ENCODE measurements at places on chromosomes 16 and 17.

GRCh38 chr17:3919123-3919624 lies 2.9 kb upstream of the P2RX1 start:
- no peaks in the 10 kb centered on the region for H3K27me3 ChIP-seq
- no peak for DNase-seq
- H3K4me3 ChIP-seq, result no peak overlapping the region
- no peaks in the 10 kb centered on the region for H3K36me3 ChIP-seq
- H3K27ac ChIP-seq, result no peak overlapping the region

DNA sequence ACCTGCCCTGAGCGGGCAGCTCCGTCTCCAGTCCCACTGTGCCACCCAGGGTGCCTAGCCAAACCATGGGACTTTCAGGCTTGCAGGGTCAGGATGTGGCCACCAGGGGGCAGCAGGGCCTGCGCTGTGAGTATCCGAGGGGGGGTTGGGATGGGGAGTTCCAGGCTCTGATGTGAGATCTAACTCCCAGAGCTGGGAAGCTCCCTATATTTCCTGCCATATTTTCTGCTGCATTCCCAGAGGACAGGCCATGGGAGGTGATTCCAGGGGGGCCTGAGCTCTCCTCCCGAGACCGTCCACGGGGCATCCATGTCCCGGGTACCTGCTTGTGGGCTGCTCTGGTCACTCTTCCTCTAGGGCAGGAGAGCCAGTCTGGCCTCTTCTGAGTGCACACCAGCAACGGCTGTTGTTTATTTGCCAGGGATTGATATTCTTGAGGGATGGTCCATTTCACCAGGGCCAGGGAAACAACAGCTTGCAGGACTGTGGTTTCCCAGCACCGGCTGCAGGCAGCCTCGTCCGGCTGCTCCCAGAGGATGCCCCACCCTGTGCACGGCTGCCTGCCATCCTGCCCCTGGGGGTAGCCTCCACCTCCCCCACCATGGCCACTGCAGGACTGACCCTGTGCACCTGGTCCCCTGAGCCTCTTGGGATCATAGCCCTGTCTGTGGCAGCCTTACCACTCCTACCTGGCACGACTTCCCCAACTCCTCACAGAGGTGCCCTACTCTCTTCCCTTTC lies 1.2 kb downstream of the GPR142 start:
- H3K36me3 ChIP-seq, result no peaks in the 10 kb centered on the region
- no peak overlapping the region for H3K4me3 ChIP-seq
- no peak overlapping the region for H3K27ac ChIP-seq
- peaks cover 3% of the 10 kb centered on the region for H3K4me1 ChIP-seq
- H3K27me3 ChIP-seq, result no peaks in the 10 kb centered on the region

DNA sequence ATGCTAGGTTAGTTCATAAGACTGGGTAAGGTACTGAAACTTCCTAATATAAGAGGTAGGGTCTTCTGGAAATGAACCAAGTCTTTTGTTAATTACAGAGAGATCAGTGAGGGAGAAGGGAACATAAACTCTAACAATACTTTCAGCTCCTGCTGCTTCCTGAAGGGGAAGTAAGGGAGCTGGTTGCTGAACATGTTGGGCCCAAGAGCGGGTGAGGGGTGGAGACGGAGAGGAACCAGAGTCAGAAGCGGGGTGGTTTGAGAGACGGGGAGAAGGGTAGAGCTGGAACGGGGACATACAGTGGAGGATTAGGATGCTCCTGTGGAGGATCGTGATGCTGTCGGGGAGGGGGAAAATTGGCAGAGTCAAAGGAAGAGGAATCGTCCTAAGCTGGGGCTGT lies 11.5 kb upstream of the ZNF747 start:
- no peaks in the 10 kb centered on the region for H3K27me3 ChIP-seq
- no peak overlapping the region for H3K4me3 ChIP-seq
- no peak overlapping the region for H3K27ac ChIP-seq

GRCh38 chr16:54750249-54750648 lies 180.4 kb upstream of the IRX5 start:
- DNase-seq, result no peak
- H3K4me1 ChIP-seq, result no peaks in the 10 kb centered on the region
- no peaks in the 10 kb centered on the region for H3K27me3 ChIP-seq
- H3K36me3 ChIP-seq, result no peaks in the 10 kb centered on the region
- no peak overlapping the region for H3K27ac ChIP-seq

DNA sequence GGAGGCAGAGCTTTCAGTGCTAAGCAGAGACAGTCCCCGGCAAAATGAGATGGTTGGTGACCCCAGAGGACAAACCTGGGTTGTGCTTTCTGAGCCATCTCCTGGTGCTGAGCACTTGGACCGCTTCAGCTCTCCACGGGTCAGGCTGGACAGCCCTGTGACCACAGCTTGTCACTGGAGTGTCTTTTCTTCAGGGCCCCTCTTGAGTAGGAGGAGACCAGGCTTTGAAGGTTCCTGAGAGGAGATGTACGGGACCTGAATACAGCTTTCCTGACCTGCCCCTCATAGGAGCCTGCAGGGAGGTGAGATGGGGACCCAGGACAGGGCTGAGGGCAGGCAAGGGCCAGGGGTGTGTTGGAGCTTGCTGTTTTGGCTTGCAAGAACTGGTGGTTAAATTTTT lies 17.8 kb upstream of the ADGRG1 start:
- no peaks in the 10 kb centered on the region for H3K36me3 ChIP-seq
- H3K27me3 ChIP-seq, result no peaks in the 10 kb centered on the region
- H3K27ac ChIP-seq, result peak overlapping the region; percentile 45

- no peak overlapping the region for H3K27ac ChIP-seq
- H3K36me3 ChIP-seq, result no peaks in the 10 kb centered on the region
- no peak for DNase-seq
- H3K27me3 ChIP-seq, result no peaks in the 10 kb centered on the region
Measured at GRCh38 chr16:23523876-23524385, 13.6 kb upstream of the GGA2 start.

GRCh38 chr16:12086822-12087221 lies 110.3 kb downstream of the SNX29 start:
- H3K36me3 ChIP-seq, result no peaks in the 10 kb centered on the region
- peaks cover 9% of the 10 kb centered on the region for H3K4me1 ChIP-seq
- H3K27ac ChIP-seq, result no peak overlapping the region
- no peak overlapping the region for H3K4me3 ChIP-seq
- no peaks in the 10 kb centered on the region for H3K27me3 ChIP-seq

GRCh38 chr17:4665027-4665426 lies 23.5 kb upstream of the ALOX15 start:
- DNase-seq, result no peak
- no peaks in the 10 kb centered on the region for H3K4me1 ChIP-seq
- H3K27ac ChIP-seq, result no peak overlapping the region
- H3K27me3 ChIP-seq, result no peaks in the 10 kb centered on the region

DNA sequence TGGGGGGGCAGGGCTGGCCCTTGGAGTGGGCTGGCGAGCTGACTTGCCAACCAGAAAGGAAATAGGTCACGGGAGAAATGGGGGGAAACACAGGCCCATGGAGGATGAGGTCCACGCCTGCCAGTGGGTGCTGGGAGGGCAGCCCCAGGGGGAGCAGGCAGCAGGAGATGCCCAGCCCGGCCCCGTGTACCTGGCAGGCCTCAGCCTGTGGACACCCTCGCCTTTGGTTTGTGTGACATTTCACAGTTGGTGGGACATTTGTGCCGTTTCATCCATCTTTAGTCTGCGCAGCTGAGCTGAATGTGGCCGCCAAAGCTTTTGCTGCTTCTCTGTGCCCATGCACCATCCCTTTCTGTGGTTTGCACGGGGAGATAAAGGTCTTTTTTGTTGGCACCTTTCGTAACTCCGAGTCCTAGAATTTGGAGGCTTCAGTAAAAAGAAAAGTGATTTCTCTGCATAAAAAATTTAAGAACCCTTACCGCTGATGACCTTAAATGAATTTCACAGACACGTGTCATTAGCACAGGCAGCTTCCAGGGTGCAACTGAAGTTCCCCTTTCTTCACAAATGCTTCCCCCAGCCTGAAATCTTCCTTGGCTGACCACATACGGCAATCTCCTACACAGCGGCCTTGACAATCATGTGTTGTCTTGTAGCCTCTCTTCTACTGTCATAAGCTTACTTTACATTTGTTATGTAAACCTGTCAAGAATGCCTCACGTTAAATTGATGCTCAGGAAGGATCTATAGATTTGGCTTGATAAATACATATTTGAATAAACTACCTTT lies 193.6 kb downstream of the RPTOR start:
- H3K4me1 ChIP-seq, result no peaks in the 10 kb centered on the region
- H3K4me3 ChIP-seq, result no peak overlapping the region
- no peak for DNase-seq

DNA sequence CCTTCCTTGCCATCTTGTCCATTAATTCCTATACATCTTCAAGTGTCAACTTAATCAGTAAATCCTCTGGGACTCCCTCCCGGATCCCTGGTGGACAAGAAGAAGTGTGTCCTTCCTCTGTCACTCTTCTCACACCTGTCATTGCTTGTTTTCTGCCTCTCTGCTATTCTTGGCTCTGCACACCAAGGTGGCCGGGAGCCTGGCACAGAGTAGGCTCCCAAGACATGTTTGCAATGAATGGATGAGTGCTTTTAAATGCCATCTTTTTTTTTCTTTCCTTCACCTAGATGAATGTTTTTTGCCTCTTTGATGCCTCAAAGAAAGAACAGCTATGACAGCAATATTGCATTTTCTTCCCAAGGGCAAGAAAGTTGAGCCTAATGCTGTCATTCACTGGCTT lies 58.0 kb upstream of the CLEC18A start:
- H3K27me3 ChIP-seq, result no peaks in the 10 kb centered on the region
- H3K4me3 ChIP-seq, result no peak overlapping the region
- peaks cover 12% of the 10 kb centered on the region for H3K4me1 ChIP-seq
- no peak overlapping the region for H3K27ac ChIP-seq
- no peak for DNase-seq

DNA sequence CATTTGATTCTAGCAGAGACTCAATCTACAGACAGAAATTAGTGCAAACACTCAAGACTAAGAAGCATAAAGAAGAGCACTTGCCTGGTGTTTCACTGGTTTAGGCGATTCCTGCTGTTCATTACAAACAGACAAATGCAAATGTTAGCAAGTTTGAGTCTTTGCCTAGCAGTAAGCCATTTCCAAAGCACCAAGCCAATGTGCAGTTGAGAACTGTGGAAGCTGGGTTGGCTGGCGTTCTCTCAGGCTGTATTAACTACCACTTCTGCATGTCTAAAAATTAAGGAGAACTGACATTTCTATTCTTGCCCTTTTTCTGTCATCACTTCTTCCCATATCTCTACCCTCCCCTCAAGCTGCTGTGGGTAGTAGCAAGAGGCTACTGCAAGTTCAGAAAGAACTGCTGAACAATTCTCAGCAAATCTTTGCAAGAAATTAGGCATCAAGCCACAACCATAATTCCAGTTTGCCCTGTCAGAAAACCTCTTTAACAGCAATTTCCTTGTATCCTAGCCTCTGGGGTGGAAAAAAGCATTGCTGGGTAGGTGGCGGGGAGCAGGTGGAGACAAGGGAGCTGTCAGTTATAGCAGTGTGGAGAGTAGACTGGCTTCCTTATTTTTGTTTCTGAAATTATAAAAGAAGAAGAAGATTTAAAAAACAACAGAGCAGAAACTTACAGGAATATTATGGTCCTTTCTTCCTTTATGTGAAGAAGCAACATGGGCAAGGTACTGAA lies 53.8 kb downstream of the MYH10 start:
- H3K4me1 ChIP-seq, result no peaks in the 10 kb centered on the region
- no peaks in the 10 kb centered on the region for H3K36me3 ChIP-seq
- no peaks in the 10 kb centered on the region for H3K27me3 ChIP-seq

DNA sequence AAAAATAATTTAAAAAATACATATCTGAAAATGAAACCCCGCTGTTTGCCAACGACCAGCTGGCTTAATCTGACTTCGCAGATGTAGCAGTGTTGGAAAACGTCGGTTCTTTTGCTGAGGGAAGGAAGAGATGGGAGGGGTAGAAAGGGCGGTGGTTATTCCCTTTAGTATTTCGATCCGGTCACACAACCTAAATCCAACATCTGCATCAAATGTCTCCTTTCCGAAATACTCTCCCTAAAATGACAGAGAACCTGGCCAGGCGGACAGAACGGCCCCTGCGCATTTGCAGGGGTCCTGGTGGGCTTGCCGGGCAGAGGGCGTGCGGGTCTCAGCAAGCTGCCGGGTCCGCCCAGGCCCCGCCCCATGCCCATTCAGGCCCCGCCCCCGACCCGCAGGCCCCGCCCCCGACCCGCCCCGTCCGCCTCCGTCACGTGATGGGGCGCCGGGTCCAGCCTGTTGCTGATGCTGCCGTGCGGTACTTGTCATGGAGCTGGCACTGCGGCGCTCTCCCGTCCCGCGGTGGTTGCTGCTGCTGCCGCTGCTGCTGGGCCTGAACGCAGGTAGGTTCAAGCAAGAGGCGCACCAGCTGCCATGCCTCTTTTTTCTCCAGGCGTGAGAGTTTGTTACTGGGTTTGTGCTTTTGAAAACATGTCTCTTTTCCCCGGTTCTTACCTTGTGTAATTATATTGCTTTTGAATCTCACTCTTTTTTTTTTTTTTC lies at the start of gene SCPEP1:
SCPEP1 (plus strand) TSS at position 459 of the 723 bp plus-strand sequence; CDS start at position 488, 29 bp downstream.
- no peaks in the 10 kb centered on the region for H3K36me3 ChIP-seq
- DNase-seq, result peak; percentile 93
- peaks cover 11% of the 10 kb centered on the region for H3K4me1 ChIP-seq
- H3K27me3 ChIP-seq, result no peaks in the 10 kb centered on the region

DNA sequence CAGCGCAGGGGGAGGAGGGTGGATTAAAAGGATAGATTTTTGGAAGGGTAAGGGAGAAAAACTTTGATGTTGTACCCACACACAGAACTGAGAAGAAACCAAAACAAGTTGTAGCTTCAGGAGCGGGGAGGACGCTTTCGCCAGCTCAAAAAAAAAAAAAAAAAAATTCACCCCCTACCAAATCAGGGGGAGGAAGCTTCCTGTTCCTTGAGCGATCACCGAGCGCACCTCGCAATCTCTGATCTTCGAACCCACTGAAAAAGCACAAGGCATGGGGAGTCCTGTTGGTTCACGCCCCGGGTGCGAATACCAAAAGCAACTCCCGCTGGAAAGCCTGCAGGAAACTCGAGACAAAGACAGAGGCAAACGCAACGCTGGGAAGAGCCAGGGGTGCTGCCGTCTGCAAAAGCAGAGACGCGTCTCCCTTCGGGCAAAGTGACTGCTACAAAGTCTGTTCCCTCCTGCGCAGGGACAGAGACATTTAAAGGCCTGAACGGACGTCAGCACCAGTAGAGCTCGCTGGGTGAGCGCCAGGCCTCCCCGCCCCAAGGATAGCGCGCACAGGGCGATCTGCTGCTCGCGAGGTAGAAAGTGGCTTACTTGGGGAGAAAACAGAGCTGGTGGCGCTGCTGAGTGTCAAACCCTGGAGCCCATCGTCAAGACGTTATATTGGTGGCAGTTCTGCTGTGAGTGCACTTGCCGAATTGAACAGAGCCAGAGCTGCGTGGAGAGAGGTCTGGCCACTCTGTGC lies 190.4 kb downstream of the USP22 start:
- peaks cover 7% of the 10 kb centered on the region for H3K4me1 ChIP-seq
- no peak overlapping the region for H3K27ac ChIP-seq
- DNase-seq, result peak; percentile 56

GRCh38 chr17:66441101-66441661 lies 138.8 kb downstream of the PRKCA start:
- H3K27me3 ChIP-seq, result no peaks in the 10 kb centered on the region
- H3K4me3 ChIP-seq, result no peak overlapping the region
- no peaks in the 10 kb centered on the region for H3K36me3 ChIP-seq
- no peak overlapping the region for H3K27ac ChIP-seq
- no peak for DNase-seq

GRCh38 chr16:88341551-88342290 lies 41.0 kb upstream of the ZNF469 start:
- H3K4me3 ChIP-seq, result no peak overlapping the region
- H3K4me1 ChIP-seq, result no peaks in the 10 kb centered on the region
- DNase-seq, result no peak
- H3K36me3 ChIP-seq, result no peaks in the 10 kb centered on the region

- H3K4me1 ChIP-seq, result no peaks in the 10 kb centered on the region
- H3K27ac ChIP-seq, result peak overlapping the region; percentile 70
- no peaks in the 10 kb centered on the region for H3K36me3 ChIP-seq
- no peaks in the 10 kb centered on the region for H3K27me3 ChIP-seq
- peak; percentile 47 for DNase-seq
- H3K4me3 ChIP-seq, result no peak overlapping the region
Measured at GRCh38 chr16:54847207-54847606, 83.5 kb upstream of the IRX5 start.
